Activated CD4-positive, alpha-beta T cell treated with anti-CD3 and anti-CD28 coated beads, Interleukin-2, amount 10 ng/mL, durations not matched to agents 7 days and 5 days (primary cell): ENCODE measurements at places on chromosomes 5 and 9.
A peak's percentile ranks its signal among the peaks of the same experiment; 100 is the strongest.

- H3K36me3 ChIP-seq = no peaks in the 10 kb centered on the region
- H3K4me1 ChIP-seq = peaks cover 9% of the 10 kb centered on the region
- no peak overlapping the region for H3K4me3 ChIP-seq
- H3K27ac ChIP-seq = no peak overlapping the region
These were observed 86.7 kb downstream of the SLC44A1 start for GRCh38 chr9:105331160-105331559.

GRCh38 chr5:139472386-139473030 is 1.7 kb downstream of the SMIM33 start:
- peaks cover 34% of the 10 kb centered on the region for H3K36me3 ChIP-seq
- peak overlapping the region; percentile 99 for H3K27ac ChIP-seq
- H3K4me1 ChIP-seq = peaks cover 84% of the 10 kb centered on the region
- no peaks in the 10 kb centered on the region for H3K27me3 ChIP-seq

- H3K4me1 ChIP-seq = peaks cover 46% of the 10 kb centered on the region
- no peak overlapping the region for H3K4me3 ChIP-seq
- peaks cover 76% of the 10 kb centered on the region for H3K36me3 ChIP-seq
- no peak for DNase-seq
- no peak overlapping the region for H3K27ac ChIP-seq
- no peaks in the 10 kb centered on the region for H3K27me3 ChIP-seq
These were observed 6.0 kb downstream of the RPL37 start for GRCh38 chr5:40828690-40829661.

DNA sequence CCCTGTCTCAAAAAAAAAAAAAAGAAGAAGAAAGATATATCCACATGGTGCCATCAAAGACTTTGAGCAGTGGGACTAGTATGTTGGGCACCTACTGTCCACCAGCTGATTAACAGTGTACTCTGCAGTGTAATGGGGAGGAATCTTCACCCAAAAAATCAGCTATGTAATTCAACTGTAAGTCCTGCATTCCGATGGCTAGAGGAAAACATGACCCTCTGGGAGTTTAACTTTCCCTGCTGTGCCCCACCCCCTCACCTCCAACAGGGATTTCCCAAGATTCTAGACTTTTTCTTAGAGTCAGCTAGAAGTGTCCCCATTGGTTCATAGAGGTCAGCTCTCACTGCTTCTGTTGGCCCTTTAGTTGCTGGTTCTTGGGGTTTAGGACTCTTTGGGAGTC is 221.2 kb upstream of the CLINT1 start:
- H3K4me1 ChIP-seq = no peaks in the 10 kb centered on the region
- H3K27me3 ChIP-seq = peaks cover 19% of the 10 kb centered on the region
- H3K4me3 ChIP-seq = no peak overlapping the region

GRCh38 chr9:127961613-127962155 is 19.1 kb downstream of the EEIG1 start:
- no peaks in the 10 kb centered on the region for H3K27me3 ChIP-seq
- H3K4me3 ChIP-seq = no peak overlapping the region
- H3K36me3 ChIP-seq = peaks cover 79% of the 10 kb centered on the region
- no peak for DNase-seq

GRCh38 chr5:43785198-43785597 is 182.2 kb downstream of the NNT start:
- no peaks in the 10 kb centered on the region for H3K27me3 ChIP-seq
- H3K4me3 ChIP-seq = no peak overlapping the region
- H3K36me3 ChIP-seq = no peaks in the 10 kb centered on the region
- no peak overlapping the region for H3K27ac ChIP-seq
- no peak for DNase-seq
- H3K4me1 ChIP-seq = no peaks in the 10 kb centered on the region

DNA sequence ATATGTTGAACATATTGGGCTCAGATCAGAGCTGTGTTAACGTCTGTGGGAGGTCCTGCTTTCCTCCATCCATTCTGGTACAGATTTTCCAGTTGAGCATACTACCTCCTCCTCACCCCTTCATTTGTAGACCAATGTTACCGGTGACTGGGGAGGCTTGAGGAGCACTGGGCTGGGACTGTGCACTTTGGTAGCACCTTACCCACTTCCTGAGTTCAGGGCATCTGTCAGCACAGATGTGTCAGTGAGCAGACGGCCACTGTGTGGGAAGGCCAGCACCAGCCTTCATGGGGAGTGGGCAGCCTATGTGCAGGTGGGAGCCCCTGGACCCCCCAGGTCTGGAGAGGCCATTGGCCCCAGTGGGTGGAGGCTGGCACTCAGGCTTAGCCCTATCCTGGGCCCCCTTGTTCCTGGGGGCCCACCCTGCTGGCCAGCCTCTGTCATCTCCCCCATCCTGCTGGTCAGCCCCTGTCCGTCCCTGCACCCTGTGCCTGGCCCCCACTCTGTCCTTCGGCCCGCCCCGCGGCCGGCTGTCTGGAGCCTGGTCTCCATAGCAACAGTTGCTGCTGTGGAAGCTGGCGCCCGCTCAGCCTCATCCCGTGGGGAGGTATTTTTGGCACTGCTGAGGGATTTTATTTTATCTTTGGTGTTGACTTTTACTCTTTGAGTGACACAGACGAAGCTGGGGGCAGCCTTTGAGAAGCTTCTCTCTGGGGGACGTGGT is 21.3 kb downstream of the WNK2 start:
- H3K4me3 ChIP-seq = no peak overlapping the region
- H3K27me3 ChIP-seq = no peaks in the 10 kb centered on the region
- H3K27ac ChIP-seq = no peak overlapping the region

DNA sequence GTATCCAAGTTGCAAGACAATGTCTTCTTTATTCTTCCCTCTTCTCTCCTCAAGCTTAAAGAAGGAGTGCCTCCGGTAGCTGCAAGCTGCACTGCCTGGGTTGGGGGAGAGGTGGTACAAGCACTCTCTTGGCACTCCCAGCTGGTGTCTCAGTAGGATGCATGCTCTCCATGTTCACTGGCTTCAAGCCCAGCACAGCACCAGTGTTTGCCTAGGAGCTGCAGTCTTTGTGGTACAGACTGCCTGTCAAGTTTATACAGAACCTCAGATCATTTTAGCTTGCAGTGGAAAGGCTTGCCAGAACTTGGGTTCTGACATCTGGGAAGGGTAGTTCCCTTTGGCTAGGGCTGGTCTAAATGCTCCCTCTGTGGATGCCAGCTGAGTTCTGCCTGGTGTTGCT is 505.6 kb downstream of the MAN2A1 start:
- H3K4me1 ChIP-seq = no peaks in the 10 kb centered on the region
- no peaks in the 10 kb centered on the region for H3K27me3 ChIP-seq
- H3K27ac ChIP-seq = no peak overlapping the region

GRCh38 chr9:73806876-73807275 is 655.2 kb downstream of the ANXA1 start:
- H3K27ac ChIP-seq = no peak overlapping the region
- no peak for DNase-seq
- H3K27me3 ChIP-seq = no peaks in the 10 kb centered on the region
- H3K4me3 ChIP-seq = no peak overlapping the region
- H3K4me1 ChIP-seq = no peaks in the 10 kb centered on the region
- no peaks in the 10 kb centered on the region for H3K36me3 ChIP-seq

DNA sequence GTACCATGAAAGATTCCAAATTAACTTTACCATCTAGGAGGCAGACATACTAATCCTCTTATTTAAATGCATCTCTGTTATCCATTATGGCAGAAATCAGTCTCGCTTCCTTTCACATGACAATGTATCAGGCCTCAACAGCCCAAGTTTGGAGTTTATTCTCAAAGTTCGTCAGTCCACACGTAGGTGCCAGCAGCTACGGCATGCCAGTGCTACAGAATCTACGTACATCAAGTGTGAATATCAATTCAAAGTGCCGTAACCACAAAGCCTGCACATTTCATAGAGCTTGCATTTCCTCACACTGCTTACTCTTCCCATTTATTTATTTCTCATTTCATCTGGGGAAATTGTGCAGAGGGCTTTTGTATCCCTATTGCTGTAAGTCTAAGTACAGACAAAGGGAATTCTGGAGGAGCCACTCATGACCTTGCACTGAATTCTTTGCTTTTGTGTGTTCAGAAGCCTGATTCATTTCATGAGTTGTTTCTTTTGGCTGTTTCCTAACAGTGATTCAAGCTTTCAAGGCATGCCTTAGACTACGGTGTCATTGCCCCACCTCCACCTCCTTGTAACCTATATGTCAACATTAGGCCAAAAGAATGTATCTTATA is 10.0 kb downstream of the ENC1 start:
- DNase-seq = peak; percentile 14
- H3K4me3 ChIP-seq = no peak overlapping the region

DNA sequence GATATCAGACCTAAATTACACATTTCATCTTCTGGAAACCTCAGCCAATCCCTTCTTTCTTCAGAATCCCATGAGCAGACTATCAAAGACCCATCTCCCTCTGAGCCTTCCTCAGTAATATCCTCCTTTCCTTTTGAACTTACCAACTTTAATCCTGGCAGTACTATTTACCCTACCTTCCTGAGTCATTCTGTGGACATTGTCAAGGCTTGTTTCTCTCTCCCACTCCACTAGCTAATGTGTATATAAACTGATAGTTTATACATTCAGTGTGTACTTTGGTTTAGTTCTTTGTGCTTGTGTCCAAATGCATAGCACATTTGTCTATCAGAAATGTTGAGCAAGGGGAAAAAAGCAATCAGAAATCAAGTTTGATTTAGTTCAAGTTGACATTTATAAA is 568.3 kb downstream of the CSNK1G3 start:
- H3K4me1 ChIP-seq = no peaks in the 10 kb centered on the region
- no peak for DNase-seq
- H3K4me3 ChIP-seq = no peak overlapping the region
- H3K27ac ChIP-seq = no peak overlapping the region
- no peaks in the 10 kb centered on the region for H3K27me3 ChIP-seq

DNA sequence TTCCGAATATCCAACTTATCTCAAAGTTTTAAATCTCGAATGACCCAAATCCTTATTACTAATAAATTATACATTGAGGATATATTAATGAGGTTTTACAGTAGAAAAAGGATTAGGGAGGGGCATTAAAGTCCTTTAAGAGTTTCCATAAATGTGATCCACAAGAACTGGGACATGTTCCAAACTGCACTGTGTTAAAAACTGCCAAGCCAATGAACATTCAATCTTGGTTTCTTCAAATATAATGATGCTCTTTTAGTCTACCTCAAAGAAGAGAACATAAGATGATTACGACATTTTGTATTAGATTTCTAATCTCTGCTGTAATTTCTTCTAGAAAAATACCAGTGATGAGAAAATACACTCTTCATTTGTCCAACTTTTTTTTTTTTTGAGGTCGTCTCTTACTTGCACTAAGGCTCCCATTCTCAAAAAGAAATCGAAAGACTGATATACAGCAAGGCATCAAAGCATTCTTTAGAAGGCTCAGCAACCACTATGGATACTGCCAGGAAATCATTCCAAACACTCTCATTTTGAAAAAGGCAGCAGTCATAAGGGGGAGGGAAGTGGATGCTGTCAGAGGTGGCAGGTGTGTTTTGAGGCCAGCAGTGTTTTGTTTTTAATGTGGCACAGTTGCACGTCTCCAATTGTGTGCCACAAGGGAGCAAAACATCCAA is 1.7 kb downstream of the PTAR1 start:
- H3K4me3 ChIP-seq = peak overlapping the region; percentile 84
- H3K27me3 ChIP-seq = no peaks in the 10 kb centered on the region
- peaks cover 35% of the 10 kb centered on the region for H3K4me1 ChIP-seq
- H3K27ac ChIP-seq = peak overlapping the region; percentile 79
- peaks cover 39% of the 10 kb centered on the region for H3K36me3 ChIP-seq

- no peaks in the 10 kb centered on the region for H3K4me1 ChIP-seq
- no peak overlapping the region for H3K27ac ChIP-seq
- DNase-seq = no peak
- no peaks in the 10 kb centered on the region for H3K36me3 ChIP-seq
These were observed 127.0 kb downstream of the RPS23 start for GRCh38 chr5:82151204-82151603.

- DNase-seq = peak; percentile 25
- H3K27me3 ChIP-seq = peaks cover 64% of the 10 kb centered on the region
- peak overlapping the region; percentile 58 for H3K4me3 ChIP-seq
- H3K27ac ChIP-seq = no peak overlapping the region
- no peaks in the 10 kb centered on the region for H3K36me3 ChIP-seq
- H3K4me1 ChIP-seq = peaks cover 29% of the 10 kb centered on the region
These were observed 183.9 kb downstream of the C9orf50 start for GRCh38 chr9:129436751-129437625.

DNA sequence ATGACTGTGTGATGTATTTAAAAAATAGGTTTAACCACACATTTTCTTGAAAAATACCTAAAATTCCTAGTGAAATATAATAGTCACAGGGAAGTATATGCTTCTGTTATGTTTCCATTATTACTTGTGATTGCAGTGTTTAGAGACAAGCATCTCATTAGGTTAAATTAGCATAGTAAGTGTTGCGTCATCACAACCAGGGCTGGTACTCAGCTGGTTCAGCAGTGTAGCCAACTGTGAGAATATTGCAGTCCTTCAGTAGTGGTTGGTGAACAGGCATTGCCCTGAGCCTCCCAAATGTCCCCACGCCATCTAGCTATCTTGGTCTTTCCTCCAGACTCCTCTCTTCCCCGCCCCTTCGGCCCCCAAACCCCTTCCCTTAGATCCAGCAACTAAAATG is 261.7 kb downstream of the ARHGEF28 start:
- no peaks in the 10 kb centered on the region for H3K4me1 ChIP-seq
- H3K36me3 ChIP-seq = no peaks in the 10 kb centered on the region
- H3K27ac ChIP-seq = no peak overlapping the region

- no peak overlapping the region for H3K4me3 ChIP-seq
- peaks cover 9% of the 10 kb centered on the region for H3K36me3 ChIP-seq
- no peak for DNase-seq
- H3K4me1 ChIP-seq = peaks cover 98% of the 10 kb centered on the region
These were observed 35.6 kb upstream of the SEMA4D start for GRCh38 chr9:89533411-89534095.

- no peaks in the 10 kb centered on the region for H3K36me3 ChIP-seq
- H3K27ac ChIP-seq = no peak overlapping the region
- H3K27me3 ChIP-seq = peaks cover 61% of the 10 kb centered on the region
- no peak for DNase-seq
These were observed 2.0 kb downstream of the NR2F1-AS1 start for GRCh38 chr5:93578813-93579691.

- H3K4me1 ChIP-seq = peaks cover 11% of the 10 kb centered on the region
- H3K27me3 ChIP-seq = peaks cover 73% of the 10 kb centered on the region
- no peak for DNase-seq
These were observed 1.5 kb upstream of the PRDM12 start for GRCh38 chr9:130662970-130663257.

DNA sequence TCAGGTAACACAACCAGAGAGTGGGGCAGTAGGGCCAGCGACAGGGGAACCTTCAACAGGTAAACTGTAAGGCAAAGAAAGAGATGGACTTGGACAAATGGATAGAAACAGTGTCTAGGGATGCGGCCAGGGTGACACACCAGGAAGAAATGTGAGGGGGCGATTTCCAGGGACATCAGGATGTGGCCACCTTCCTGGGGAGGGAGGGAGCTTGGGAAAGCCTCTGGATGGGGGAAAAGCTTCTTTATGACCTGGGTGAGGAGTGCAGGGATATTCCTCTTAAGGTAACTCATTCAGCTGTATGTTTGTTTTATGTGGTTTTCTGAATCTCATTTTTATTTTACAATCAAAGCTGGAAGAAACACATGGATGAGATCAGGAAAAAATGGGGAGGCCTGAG is 11.9 kb upstream of the NXNL2 start:
- no peak for DNase-seq
- H3K27me3 ChIP-seq = peaks cover 6% of the 10 kb centered on the region
- H3K27ac ChIP-seq = no peak overlapping the region
- H3K36me3 ChIP-seq = no peaks in the 10 kb centered on the region

GRCh38 chr9:37621273-37622121 is 29.1 kb upstream of the TOMM5 start:
- H3K4me1 ChIP-seq = no peaks in the 10 kb centered on the region
- no peak overlapping the region for H3K27ac ChIP-seq
- H3K27me3 ChIP-seq = peaks cover 1% of the 10 kb centered on the region
- DNase-seq = no peak
- no peaks in the 10 kb centered on the region for H3K36me3 ChIP-seq

GRCh38 chr5:149781612-149782011 is 51.5 kb downstream of the PPARGC1B start:
- H3K4me1 ChIP-seq = peaks cover 13% of the 10 kb centered on the region
- no peak for DNase-seq
- H3K27ac ChIP-seq = no peak overlapping the region
- no peaks in the 10 kb centered on the region for H3K27me3 ChIP-seq
- peaks cover 4% of the 10 kb centered on the region for H3K36me3 ChIP-seq
